Hepatocyte (in vitro differentiated cells): ENCODE measurements at places on chromosomes 6 and 20. TPM values are rescaled to one million over a fixed set of nuclear protein-coding genes. Genes with fewer than 3 reads are reported as not detected.

DNA sequence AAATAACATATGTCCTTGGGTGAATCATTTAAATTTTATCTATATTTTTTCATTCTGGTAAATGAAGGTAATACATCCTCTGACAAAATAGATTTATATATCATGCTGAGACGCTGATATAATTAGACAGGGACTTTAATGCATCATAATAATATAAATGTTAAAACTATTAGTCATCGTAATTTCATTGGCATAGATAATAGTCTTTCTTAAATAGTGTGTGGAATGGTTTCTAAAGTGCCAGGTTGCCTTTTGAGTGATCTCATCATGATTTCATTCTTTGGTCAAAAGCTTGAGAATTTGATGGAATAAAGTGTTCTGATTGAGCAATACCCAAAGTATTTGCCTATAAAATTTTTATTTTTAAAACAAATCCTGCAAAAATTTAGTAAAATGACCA is 43.2 kb upstream of the BMP5 start:
- H3K4me3 ChIP-seq = no peak overlapping the region
- H3K27ac ChIP-seq = no peak overlapping the region
- no peaks in the 10 kb centered on the region for H3K27me3 ChIP-seq
- no peaks in the 10 kb centered on the region for H3K36me3 ChIP-seq

The METTL24 gene
- 3.2 and 5.7 TPM in 2 replicates for total RNA-seq

DNA sequence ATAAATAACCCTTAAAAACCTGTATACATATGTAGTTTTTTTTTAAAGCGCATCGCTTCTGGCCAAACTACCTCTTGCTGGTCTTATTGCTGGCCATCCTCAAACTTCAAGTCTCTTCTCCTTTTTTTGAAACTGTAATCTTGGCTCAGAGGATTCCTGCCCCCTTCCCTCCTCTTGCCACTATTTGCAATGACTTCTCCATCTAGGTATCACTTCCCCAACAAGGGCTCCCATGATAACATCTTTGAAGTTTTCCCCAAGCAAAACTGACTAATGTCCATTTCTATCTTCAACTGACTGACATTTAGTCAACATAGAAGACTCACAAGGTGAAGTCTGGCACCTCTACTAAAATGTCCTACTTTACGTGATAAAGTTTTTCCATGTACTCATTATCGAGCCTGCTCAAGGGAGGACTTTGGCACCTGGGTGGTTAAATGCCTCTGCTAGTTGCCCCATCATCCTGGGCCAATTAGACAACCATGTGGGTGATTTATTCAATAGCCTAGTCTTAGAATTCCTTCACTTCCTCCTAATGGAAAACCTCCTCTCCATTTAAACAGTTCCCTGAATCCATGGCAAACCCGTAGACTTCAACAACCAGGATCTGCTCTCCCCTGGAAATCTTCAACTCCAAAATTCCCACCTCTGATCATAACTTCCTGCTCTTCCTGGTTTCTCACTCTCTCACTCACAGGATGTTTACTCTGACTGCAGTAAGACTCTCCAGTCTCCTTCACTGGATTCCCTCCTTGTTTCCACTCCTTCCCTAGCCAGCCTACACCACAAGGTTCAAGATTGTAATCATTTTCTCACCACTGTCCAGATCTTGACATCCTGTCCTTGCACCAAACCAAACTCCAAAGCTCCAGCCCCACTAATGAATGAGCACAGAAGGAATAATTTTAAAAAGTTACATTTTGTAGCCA is 9.4 kb upstream of the PLAGL1 start:
- no peak overlapping the region for H3K4me3 ChIP-seq
- no peak overlapping the region for H3K27ac ChIP-seq
- H3K27me3 ChIP-seq = no peaks in the 10 kb centered on the region

The C20orf144 gene
- 0.30 TPM in 1 of 2 replicates, not detected in the other for total RNA-seq

The RPS6KA2 gene
- 26.3 and 29.2 TPM in 2 replicates for total RNA-seq

The NKX2-4 gene
- not detected in 2 replicates for total RNA-seq

The HTR1B gene
- total RNA-seq = 0.36 and 0.47 TPM in 2 replicates

The ZSWIM1 gene
- 6.4 and 6.9 TPM in 2 replicates for total RNA-seq

The MCCD1 gene
- 0.47 and 1.2 TPM in 2 replicates for total RNA-seq

The HS3ST5 gene
- 1.1 and 1.4 TPM in 2 replicates for total RNA-seq

The ZNF831 gene
- not detected in 2 replicates for total RNA-seq

The LY6G6F gene
- not detected in 2 replicates for total RNA-seq

The TFAP2D gene
- total RNA-seq = 0.23 TPM in 1 of 2 replicates, not detected in the other

GRCh38 chr6:167952512-167952859 is 45.0 kb upstream of the KIF25 start:
- H3K36me3 ChIP-seq = no peaks in the 10 kb centered on the region
- no peak for DNase-seq
- no peak overlapping the region for H3K27ac ChIP-seq
- no peak overlapping the region for H3K4me3 ChIP-seq
- no peaks in the 10 kb centered on the region for H3K27me3 ChIP-seq
- H3K4me1 ChIP-seq = peaks cover 6% of the 10 kb centered on the region

The XKR7 gene
- total RNA-seq = 0.12 and 0.37 TPM in 2 replicates

DNA sequence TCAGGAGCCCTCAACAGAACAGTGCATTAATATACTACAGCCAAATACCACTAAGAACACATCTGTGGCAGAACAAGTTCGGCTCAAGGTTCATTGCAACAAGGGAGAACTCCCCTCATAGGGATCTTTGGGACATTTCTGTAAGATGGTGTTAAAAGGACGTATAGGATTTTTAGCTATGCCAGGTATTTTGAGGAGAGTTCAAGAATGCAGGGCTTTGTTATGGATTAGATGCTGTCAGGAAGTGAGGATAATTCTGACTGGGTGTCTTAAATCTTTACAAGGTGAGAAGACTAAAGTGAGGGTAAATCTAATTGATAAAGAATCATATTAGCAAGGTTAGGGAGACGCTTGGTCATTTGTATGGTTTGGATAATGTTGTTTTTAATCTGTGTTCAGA is 83.7 kb upstream of the AHI1 start:
- no peaks in the 10 kb centered on the region for H3K4me1 ChIP-seq
- no peak for DNase-seq
- H3K27ac ChIP-seq = no peak overlapping the region
- no peaks in the 10 kb centered on the region for H3K27me3 ChIP-seq
- H3K4me3 ChIP-seq = no peak overlapping the region
